Stimulated activated CD8-positive, alpha-beta memory T cell treated with anti-CD3 and anti-CD28 coated beads, Interleukin-2, amount 100 ng/mL, for 1 hour (primary cell): ENCODE measurements at places on chromosomes 5 and 9.

DNA sequence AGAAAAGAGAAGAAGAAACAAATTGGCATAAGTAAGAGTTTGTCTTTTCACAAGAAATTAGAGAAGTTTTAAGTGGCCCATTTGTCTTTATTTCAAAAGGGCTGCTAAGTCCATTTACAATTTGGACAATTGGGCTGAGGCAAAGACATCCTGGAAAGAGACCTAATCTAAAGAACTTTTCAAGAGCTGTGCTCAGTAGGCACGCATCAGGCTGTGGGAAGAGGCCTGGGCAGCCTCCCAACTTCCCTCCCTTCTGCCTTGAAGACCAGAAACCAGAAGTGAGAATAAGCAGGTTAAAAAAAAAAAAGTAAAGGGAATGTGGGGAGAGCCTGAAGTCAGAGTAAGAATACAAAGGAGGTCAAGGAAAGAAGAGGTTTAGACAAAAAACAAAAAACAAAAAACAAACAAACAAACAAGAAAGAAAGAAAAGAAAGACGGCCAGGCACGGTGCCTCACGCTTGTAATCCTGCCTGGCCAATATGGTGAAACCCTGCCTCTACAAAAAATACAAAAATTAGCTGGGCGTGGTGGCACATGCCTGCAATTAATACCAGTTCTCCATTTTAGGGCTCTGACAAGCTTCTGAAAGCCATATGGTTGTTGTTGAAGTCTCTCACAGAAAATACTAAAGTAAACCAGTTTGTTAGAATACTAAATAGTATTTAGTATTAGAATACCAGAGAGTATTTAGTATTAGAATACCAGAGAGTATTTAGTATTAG is 48.0 kb upstream of the CEP78 start:
- no peak for DNase-seq

DNA sequence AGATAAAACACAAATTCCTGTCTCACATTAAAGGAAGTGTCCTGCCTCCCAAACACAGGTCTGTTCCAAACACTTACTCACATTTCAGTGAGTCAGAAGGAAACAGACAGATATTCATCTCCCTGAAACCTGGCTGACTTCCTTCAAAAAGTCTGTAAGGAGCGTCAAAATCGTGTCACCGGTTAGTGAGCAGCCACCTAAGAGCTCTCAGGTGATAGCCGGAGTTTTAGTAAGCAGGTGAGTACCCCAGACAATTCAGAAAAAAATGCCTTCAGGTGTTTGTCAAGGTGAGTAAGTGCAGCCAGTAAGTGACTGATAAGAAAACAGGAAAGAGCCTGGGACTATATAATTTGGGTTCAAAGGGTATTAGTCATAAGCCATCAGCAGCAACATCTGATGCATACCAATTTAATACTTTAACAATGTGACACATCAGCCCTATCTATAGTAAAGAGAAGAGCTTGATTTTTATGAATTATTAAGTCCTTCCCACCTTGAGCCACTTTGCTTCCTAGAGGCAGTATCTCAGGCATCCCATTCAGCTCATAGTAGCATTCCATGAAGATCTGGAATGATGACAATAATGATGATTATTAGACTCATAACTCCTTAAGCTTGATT is 1.3 kb upstream of the ITGA2 start:
- no peak for DNase-seq

- no peak for DNase-seq
Observed at GRCh38 chr9:37425298-37425752, 2.8 kb downstream of the GRHPR start.

DNA sequence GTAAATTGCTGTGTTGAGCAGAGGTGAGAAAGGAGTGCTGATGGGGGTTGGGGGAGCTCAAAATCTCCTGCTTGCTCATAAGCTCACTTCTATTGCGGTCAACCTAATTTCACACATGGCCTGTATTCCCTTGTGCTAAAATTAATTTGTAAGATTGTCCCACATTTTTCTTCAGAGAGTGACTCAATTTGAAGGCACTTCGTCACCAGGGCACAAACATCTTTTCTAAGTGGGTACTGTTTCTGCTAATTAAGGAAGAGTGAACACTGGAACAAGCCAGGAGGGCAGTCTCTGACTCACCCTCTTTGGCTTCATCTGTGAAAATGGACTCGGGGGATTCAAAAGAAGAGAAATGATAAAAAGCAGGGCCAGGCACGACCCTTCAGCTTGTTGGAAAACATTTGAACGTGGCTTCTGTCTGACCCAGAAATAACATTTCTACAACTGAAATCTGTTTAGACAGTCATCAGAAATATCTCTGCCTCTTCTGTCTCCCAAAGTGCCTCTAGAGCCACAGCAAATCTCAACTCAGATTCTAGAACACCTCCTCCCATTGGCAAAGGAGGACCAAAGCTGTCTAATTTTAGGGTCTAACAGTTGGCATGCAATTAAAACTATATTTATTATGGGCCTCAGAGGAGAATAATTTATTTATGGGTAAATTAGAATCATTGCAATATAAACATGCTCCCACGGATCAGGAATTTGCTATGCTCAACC is 49.8 kb downstream of the FEM1C start:
- DNase-seq, result no peak

- no peak for DNase-seq
Observed at GRCh38 chr9:85554349-85554748, 187.4 kb downstream of the AGTPBP1 start.

DNA sequence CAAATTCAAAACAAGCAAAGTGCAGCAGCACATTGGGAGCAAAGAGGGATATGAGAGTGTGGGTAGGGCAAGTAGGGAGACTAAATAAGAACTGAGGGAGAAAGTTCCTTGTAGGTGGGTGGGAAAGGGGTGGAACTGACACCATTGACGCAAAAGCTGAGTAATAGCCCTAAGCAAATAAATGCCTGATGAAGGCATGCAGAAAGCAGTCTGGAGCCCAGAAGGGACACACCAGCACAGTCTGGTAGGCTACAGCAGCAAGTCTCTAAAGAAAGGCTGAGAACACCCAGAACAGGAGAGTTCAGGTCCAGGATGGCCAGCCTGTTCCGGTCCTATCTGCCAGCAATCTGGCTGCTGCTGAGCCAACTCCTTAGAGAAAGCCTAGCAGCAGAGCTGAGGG is at the start of gene INSL4:
Gene INSL4, plus strand, starts transcription at position 208 of the 400 bp plus-strand sequence. Its CDS starts 105 bp downstream, at position 313.
- DNase-seq, result no peak

DNA sequence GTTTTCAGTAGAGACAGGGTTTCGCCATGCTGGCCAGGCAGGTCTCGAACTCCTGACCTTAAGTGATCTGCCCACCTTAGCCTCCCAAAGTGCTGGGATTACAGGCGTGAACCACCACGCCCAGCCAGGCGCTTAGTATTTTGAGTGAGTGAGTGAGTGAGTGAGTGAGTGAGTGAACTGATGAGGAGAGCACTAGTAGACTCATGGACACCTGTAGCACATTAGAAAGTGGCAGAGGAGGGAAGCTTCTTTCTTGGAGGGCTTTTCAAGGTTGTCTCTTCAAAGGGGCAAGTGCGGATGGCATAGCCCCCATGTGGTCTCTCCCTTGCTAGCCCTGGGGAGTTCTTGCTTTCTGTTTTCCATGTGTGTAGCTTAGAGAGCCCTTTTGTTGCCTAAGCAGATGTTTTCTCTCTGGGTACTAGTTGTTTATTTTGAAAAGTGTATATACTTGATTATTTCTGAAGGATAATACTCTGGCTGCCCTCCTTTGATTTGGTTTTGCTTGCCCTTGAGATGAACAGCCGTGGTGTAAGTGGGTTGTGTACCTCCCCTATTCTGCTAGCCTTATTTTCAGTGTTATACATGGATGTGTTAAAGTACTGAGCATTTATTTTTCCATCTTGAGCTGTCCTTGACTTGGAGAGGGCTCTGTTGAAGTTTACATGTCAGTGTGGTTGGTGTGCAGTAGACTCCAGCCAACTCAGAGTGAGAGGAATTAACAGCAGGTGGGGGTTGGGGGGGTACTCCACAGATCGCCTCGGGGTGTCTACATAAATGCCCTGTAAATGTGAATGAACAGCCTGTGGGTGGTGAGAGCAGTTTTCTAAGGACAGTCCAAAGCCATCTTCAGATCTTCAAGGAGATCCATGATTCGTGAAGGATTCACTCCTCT is 35.5 kb downstream of the PRRC2B start:
- DNase-seq, result no peak

GRCh38 chr9:37911271-37911681 is 7.3 kb upstream of the SLC25A51 start:
- no peak for DNase-seq

DNA sequence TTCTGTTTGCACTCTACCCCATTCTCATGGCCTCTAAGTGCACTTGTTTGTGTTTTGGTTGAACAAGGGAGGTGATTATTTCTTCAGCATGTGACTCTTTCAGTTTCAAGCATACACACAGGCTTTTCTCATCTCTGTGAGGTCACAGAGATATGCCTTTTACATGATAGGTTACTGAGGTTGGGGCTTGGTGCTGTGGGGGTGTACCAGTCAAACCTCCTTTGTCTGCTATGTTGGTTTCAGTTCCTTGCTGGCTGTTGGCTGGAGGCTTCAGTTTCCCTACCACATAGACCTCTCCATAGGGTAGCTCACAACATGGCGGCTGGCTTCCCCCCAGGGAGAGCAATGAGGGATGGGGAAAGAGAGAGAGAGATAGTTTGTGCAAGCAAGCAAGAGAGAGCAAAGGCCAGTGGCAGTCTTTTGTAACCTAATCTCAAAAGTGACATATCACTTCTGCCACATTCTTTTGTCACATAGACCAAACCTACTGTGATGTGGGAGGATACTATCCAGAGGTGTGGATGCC is 96.7 kb upstream of the SEMA6A start:
- DNase-seq, result no peak

DNA sequence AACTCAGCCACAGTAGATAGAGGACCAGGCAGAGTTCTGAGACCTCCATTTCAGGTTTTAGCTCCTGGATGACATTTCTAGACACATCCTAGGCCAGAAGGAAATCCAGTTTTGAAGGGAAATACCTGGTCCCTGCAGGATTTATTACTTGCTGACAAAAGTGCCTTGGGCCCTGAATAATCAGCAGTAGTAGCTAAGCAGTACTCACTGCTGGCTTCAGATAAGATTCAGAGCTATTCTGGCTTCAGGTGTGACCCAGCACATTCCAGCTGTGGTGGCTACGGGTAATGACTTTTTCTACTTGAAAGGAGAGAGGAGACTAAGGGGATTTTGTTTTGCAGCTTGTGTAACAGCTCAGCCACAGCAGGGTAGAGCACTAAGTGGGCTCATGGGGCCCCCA is 34.0 kb downstream of the NDUFAF2 start:
- DNase-seq, result no peak

DNA sequence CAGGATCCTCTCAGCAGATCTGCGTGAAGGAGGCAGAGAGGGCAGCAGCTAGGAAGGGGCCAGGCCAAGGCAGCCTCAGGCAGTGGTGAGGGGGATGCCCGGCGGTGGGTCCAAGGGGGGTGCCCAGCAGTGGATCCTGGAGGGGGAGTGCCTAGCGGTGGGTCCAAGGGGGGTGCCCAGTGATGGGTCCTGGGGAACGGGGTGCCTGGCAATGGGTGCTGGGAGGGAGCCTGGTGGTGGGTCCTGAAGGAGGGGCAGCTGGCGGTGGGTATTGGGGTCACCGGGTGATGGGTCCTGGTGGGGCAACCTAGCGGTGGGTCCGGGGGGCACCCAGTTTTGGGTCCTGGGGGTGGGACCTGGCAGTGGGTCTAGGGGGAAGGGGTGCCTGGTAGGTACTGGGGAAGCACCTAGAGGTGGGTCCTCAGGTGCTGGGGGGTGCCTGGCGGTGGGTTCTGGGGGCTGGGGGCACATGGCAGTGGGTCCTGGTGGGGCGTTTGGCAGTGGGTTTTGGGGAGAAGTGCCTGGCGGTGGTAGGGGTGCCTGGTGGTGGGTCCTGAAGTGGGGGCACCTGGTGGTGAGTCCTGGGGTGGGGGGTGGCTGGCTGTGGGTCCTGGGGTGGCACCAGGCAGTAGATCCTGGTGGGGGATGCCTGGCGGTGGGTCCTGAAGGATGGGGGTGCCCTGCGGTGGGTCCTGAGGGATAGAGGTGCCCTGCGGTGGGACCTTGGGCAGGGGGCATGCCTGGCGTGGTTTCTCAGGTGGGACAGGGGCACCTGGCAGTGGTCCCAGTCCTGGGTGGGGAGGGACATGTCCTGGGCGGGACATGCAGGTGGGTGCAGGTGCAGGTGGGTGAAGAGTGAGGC is 1.9 kb downstream of the LRRC14B start:
- no peak for DNase-seq
